Smooth muscle cell of the pulmonary artery (primary cell): ENCODE measurements at places on chromosomes 3 and 15. TPM values are rescaled to one million over a fixed set of nuclear protein-coding genes. Genes with fewer than 3 reads are reported as not detected.

The GOLGA8J gene
- not detected in 2 replicates for total RNA-seq

The TLR9 gene
- under 0.01 and 0.23 TPM in 2 replicates for total RNA-seq

The KNG1 gene
- not detected in 2 replicates for total RNA-seq

The NANOGP8 gene
- not detected in 2 replicates for total RNA-seq

The MNS1 gene
- total RNA-seq, result 0.30 and 2.3 TPM in 2 replicates

The STRIT1 gene
- total RNA-seq, result not detected in 2 replicates

The TBCCD1 gene
- 14.0 and 15.2 TPM in 2 replicates for total RNA-seq

The IMPG2 gene
- total RNA-seq, result 0.26 and 0.33 TPM in 2 replicates

The DYNC1LI1 gene
- 29.3 and 33.0 TPM in 2 replicates for total RNA-seq

The SOX14 gene
- total RNA-seq, result not detected in 2 replicates

The OPA1 gene
- total RNA-seq, result 59.9 and 68.7 TPM in 2 replicates

The GCSAM gene
- not detected in 2 replicates for total RNA-seq

The KNL1 gene
- total RNA-seq, result 2.0 and 5.7 TPM in 2 replicates

The SLC12A8 gene
- total RNA-seq, result 13.2 and 17.9 TPM in 2 replicates

The DUOXA2 gene
- not detected in 2 replicates for total RNA-seq

The TRNT1 gene
- 19.8 and 20.0 TPM in 2 replicates for total RNA-seq

The ITIH1 gene
- 0.17 and 0.33 TPM in 2 replicates for total RNA-seq
